ENCODE measurements at places on chromosomes 4 and X.
A peak's percentile ranks its signal among the peaks of the same experiment; 100 is the strongest.

- peak; percentile 35 for DNase-seq
Measured at GRCh38 chr4:8267077-8267476, 2.5 kb upstream of the HTRA3 start.

GRCh38 chrX:118216087-118216486 is 99.5 kb upstream of the KLHL13 start:
- no peak for DNase-seq

DNA sequence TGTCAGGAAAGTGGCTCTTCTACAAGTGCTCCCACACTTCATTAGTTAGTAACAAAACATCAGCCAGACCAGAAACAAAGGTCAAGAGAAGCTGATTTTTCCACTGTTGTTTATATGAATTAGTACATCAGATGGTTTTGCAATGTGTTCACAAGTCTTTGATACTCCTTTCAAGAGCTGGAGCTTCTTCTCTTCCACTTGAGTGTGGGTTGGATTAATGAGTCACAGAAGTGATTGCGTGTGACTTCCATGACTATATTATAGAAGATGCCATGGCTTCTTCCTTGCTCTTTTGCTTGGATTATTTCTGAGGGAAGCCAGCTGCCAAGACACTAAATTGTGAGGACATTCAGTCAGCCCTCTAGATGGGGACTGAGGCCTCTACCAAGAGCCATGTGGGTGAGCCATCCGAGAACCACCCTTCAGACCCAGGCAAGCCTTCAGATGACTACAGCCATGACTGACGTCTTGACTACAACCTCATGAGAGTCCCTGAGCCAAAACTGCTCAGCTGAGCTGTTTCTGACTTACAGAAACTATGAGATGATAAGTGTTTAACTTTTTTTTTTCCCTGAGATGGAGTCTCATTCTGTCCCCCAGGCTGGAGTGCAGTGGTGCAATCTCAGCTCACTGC is 18.1 kb downstream of the SOWAHB start:
- DNase-seq: no peak

- no peak for DNase-seq
Measured at GRCh38 chr4:109703664-109704361, 568 bp upstream of the CASP6 start.

DNA sequence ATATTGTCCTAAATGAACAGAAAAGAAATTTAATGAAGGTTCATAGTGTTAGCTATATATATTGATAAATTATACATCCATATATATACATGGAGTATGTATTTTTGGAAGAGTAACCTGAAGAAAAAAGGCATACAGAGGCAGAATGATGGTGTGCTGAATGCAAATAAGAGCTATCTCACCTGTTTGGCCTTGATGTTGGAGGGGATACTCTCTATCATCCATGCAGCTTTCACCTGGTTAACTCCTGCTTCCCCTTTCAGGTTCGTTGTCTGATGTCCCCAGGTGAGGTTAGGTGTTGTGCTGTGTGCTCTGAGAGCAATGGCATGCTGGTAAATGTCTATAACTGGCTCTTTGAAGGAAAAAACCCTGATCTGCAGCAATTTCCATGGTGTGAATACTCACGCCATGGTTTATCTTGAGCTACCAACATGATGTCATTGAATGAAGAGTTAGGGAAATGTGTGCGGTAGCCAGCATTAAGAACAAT is 31.8 kb upstream of the SPP1 start:
- no peak for DNase-seq

DNA sequence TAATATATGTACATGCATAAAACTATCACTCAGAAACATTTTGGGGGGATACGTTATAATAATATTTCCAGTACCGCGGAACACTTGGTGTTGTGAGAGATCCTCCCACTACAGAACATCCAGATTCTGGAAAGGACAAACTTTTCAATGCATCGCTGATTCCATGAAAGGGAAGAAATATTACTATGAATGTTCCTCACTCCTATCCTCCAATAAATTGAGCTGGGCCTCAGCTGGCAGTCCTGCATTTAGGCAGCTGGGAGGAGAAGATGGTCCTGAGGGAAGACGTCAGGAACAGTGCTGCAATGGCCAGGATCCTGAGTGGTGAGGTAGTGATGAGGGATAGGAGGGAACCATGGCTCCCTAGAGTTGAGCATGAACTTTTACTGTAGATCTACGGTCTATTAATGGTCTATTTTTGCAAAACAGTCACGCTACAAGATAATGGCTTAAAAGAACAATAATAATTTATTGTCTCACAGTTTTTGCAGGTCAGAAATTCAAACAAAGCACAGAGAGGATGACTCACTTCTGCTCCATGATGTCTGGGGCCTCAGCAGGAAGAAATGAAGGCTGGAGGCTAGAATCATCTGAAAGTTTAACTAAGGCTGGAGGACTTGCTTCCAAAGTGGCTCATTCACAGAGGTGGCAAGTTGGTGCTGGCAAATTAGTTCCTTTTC is 538.1 kb downstream of the STIM2 start:
- no peak for DNase-seq

DNA sequence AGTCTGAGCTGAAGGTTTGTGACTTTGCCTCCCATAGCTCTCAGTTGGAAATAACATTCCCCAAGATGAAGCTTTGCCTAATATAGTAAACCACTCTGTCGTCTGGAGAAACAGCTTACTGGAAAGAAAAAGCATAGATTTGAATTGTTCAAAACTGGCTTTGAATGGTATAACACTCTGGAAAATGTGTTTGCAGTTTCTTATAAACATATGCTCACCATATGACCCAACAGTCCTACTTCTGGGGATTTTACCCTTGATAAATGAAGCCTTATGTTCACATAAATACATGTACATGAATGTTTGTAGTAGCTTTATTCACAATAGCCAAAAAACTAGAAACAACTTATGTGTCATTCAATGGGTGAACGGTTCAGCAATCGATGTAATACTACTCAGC is 10.2 kb downstream of the VEGFD start:
- DNase-seq: no peak

GRCh38 chr4:125739760-125740159 is 425.0 kb downstream of the FAT4 start:
- DNase-seq: no peak

- DNase-seq: no peak
Measured at GRCh38 chr4:104531390-104531789, 36.7 kb upstream of the CXXC4 start.

DNA sequence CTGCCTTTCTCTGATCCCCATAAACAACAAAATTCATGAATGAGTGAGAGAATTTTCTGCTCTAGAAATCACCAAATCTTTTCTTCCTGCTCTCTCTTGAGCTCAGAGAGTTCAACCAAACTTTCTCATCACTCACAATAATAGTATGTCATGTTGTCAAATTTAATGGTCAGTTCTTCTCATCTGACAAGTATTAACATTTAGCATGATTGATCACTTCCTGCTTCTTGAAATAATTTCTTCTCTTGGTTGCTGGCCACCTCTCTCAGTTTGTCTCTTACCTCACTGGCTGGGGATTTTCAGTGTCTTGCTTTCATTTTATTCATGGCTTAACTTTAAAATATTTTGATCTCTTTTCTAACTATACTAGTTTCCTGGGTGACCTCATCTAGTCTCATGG is 25.5 kb upstream of the FGF5 start:
- DNase-seq: no peak

DNA sequence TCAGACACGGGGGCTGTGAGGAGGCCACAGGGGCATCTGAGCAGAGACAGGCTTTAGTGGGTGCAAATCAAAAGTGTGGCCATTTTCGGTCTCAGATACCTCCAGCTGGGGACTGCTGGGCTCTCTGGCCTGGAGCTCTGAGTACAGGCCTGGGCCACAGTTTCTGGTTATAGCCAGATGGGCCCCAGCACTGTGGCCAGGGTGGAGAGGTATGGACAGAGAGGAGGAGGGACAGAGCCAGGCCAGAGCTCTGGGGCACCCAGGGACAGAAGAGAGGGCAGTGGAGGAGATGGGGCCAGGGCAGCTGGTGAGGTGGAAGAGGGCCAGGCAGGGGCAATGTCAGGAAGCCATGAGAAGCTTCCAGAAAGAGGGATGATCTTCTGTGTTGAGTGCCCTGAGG is 20.1 kb downstream of the CCNQ start:
- DNase-seq: no peak

GRCh38 chrX:69362856-69363255 is 141.3 kb upstream of the NALF2 start:
- no peak for DNase-seq

DNA sequence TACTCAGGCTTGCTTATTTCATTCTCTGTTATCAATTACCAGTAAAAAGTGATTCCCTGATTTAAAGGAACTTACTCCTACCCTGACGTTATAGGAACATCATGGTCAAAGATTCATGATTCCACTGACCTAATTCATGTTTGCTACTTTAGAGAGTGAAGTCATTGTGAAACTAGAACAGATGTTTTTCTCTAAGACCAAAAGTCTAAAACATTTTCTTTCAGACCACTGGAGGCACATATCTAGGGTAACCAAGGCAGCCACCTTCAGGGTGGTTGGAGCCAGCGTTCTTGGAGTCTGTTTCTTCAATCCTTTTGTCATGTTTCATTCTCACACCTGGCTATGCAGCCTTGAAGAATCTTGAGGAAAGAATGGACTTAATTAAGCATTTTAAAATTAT is 77.8 kb downstream of the GALNTL6 start:
- DNase-seq: no peak

- DNase-seq: no peak
Measured at GRCh38 chr4:108702960-108703359, 52.6 kb downstream of the OSTC start.

- no peak for DNase-seq
Measured at GRCh38 chr4:143225167-143225566, 40.5 kb downstream of the USP38 start.

- no peak for DNase-seq
Measured at GRCh38 chrX:1391370-1391706, 575 bp downstream of the SLC25A6 start.
